ENCODE measurements at places on chromosomes 11 and 22. TPM values are rescaled to one million over a fixed set of nuclear protein-coding genes. Genes with fewer than 3 reads are reported as not detected.

DNA sequence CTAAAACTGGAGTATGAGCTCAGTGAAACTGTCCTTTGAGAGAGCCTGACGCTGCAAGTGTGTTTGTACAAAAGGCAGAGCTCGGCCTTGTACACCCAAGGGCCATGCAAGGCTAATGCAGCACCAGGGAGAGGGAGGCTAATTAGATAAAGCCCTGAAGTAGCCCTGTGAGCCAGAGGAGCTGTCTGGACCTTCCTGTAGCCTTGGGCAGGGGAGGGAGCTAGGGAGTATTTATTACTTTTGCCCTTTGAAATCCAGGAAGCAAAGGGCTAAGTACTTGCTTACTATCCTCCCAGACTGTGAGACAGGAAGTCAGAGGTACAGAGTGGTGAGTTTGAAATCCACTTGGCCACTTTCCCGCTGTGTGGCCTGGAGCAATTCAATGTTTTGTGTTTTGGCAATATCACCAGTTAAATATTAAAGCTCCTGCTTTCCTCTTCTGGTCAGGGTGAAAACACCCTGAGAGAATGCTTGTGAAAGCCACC, 10.2 kb upstream of the LDHA start:
- H3K36me3 ChIP-seq: no peaks in the 10 kb centered on the region
- no peaks in the 10 kb centered on the region for H3K27me3 ChIP-seq
- peak overlapping the region; percentile 99 for H3K27ac ChIP-seq

GRCh38 chr11:38530226-38530625, 1932.2 kb upstream of the RAG2 start:
- H3K36me3 ChIP-seq: no peaks in the 10 kb centered on the region
- no peak for DNase-seq
- no peaks in the 10 kb centered on the region for H3K27me3 ChIP-seq
- H3K4me3 ChIP-seq: no peak overlapping the region

The IL17REL gene
- total RNA-seq: not detected

- H3K4me3 ChIP-seq: no peak overlapping the region
- no peak overlapping the region for H3K27ac ChIP-seq
- DNase-seq: no peak
Measured at GRCh38 chr22:48491451-48491941, 1336.2 kb downstream of the BRD1 start.

The CSRP3 gene
- total RNA-seq: not detected

The HBG1 gene
- total RNA-seq: not detected

DNA sequence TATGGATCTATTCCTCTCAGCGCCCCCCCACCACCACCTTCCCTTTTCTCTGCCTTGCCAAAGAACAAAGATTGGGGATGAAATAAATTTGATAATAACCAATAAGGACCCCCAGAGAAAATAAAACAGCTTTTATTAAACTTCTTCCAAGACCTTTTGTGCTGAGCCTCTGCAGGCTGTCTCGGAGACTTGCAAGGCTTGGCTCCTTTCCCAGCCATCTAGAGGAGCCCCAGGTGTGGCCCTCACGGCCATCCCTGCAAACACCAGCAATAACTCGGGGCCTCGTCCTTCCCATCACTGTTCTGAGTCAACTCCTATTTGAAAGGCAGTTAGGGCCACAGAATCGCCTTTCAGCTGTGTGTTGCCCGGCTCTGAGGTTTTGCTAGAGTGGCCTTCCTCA, 51.2 kb upstream of the LMO1 start:
- no peak overlapping the region for H3K4me3 ChIP-seq
- no peaks in the 10 kb centered on the region for H3K4me1 ChIP-seq
- H3K36me3 ChIP-seq: no peaks in the 10 kb centered on the region

DNA sequence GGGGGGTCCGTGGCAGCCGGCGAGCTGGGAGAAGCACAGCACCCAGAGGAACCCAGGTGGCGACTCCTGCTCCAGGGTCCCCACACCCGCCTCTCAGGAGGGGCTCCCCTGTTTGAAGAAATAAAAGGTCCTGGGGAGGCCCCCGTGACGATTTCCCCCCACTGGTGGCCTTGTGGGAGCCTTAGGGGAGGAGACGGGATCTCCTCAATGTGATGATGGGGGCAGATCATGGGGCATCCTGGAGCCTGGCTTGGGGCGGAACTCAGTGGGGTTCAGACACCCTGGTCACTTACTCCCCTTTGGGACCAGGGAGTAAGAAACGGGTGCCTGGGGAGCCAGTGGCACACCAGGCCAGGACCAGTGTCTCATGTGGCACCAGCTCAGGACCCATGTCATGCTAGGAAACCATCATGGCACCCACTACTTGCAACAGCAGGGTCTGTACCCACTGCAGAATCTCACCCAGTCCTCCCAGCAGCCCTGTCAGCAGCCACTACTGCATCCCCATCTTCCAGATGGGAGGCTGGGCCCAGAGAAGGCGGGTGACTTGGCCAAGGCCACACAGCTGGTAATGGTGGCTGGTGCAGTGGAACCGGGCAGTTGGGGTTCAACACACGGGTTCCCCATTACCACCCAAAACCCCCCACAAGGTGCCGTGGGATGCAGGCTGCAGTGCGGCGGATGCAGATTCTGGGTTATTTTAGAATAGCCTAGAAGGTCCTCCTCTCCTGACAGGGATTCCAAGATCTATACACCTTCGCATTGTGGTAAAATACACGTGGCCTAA, 130.7 kb downstream of the CTTN start:
- H3K4me3 ChIP-seq: no peak overlapping the region
- no peak overlapping the region for H3K27ac ChIP-seq
- no peaks in the 10 kb centered on the region for H3K36me3 ChIP-seq
- DNase-seq: peak; percentile 54
- H3K27me3 ChIP-seq: peaks cover 7% of the 10 kb centered on the region
- H3K4me1 ChIP-seq: no peaks in the 10 kb centered on the region

DNA sequence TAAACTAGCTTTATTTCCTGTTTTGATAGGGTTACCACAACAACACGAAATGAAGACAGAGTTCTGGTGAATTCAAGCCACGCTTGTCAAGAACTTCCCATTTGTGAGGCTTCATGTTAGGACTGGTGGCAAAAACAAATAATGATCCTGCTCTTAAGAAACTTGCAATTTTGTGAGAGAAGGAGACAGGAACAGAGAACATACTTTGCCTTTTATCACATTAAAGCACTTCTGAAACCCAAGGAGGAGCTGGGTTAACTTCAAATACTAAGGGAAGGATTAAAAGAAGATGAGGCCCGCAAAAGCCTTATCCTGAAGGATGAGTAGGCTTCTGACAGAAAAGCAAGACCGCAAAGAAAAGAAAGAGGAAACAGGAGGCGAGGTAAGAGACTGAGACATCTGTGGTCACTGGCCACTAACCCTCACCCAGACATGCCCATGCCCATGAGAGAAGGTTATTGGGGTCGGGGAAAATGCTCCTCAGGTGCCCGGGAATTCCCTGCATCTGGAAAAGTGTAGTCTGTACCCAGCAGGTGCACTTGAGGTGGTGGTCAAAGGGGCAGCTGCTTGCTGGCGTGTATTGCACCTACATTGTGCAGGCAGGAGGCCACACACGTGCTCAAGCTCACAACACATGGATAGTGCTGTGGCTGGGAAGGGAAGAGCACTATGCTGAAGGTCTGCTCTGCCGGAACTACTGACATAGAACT, 50.5 kb downstream of the MAPK1 start:
- H3K27me3 ChIP-seq: no peaks in the 10 kb centered on the region
- peak; percentile 71 for DNase-seq
- peak overlapping the region; percentile 92 for H3K4me3 ChIP-seq
- peaks cover 63% of the 10 kb centered on the region for H3K4me1 ChIP-seq

DNA sequence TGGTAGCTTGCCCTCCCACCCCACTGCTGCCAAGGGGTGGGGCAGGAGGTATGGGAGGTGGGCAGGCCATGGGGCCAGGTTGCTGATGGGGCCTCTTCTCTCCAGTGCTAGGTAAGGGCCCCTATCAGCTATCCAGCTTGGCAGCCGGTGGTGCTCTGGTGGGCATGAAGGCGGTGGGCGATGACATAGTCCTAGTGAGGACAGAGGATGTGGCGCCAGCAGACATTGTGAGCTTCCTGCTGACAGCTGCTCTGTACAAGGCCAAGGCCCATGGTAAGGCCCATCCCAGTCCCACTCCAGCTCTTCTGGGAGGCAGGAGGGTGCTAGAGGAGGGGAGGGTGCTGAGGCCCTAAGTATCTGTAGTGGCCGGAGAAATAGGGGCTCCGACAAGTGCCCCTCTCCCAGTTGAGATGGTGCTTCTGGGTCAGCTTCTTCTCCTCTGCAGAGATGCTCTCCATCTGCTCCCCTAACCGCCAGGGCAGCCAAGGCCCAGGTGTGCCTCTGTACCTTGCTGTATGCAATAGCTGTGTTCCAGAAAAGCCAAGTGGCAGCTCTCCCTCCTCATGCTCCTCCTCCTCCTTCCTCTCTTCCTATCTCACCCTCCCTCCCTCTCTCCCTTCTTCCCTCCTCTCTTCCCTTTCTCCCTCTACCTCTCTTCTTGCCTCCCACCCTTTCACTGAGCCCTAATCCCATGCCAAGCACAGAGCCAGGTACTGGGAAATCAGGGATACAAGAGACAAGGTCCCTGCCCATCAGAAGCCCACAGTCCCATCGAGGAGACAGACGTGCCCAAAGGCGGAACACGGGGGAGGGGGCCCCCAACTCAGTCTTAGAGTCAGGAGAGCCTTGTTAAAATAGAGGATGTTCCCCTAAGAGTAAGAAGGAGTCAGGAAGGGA, 55.3 kb downstream of the OTOG start:
- H3K4me1 ChIP-seq: no peaks in the 10 kb centered on the region
- peaks cover 6% of the 10 kb centered on the region for H3K27me3 ChIP-seq
- H3K36me3 ChIP-seq: no peaks in the 10 kb centered on the region
- DNase-seq: no peak
- no peak overlapping the region for H3K27ac ChIP-seq
- H3K4me3 ChIP-seq: no peak overlapping the region

DNA sequence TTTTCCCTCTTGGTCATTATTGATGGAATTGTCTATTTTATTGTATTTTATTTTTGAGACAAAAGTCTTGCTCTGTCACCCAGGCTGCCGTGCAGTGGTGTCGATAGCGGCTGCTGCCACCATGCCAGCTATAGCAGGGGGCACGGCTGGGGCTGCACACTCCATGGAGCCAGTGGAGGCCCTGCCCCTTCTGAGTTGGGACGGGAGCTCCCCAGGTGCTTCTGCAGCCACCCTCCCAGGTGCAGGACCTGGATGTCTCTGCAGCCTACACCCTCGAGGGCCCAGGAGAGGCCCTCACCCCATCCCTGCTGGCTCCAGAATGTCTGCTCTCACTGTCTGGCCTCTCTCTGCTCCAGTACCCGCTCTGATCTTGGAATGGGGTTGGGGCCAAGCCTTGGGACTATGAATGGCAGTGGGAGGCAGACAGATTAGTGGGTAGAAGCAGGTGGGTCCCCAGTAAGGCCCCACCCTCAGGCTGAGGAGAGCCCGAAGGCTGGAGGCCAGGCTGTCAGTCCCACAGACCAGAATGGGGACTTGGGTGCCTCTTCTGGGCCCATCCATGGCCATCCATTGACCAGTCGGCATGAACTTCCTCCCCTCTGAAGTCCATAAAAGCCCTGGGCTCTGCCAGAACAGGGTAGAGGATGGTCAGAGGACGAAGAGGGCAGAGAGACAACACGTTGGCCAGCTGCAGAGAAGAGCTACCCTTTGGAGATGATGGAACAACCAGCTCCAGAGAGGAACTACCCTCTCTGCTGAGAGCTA, 49.6 kb upstream of the ATXN10 start:
- no peak overlapping the region for H3K4me3 ChIP-seq
- H3K27ac ChIP-seq: no peak overlapping the region
- H3K36me3 ChIP-seq: no peaks in the 10 kb centered on the region
- no peaks in the 10 kb centered on the region for H3K27me3 ChIP-seq
- peaks cover 6% of the 10 kb centered on the region for H3K4me1 ChIP-seq

The UCP2 gene
- 668 TPM for total RNA-seq

The CCDC81 gene
- 0.67 TPM for total RNA-seq

GRCh38 chr22:41966607-41967240, 2.5 kb upstream of the SEPTIN3 start:
- H3K36me3 ChIP-seq: no peaks in the 10 kb centered on the region
- peaks cover 7% of the 10 kb centered on the region for H3K4me1 ChIP-seq
- no peak for DNase-seq
- H3K27me3 ChIP-seq: peaks cover 2% of the 10 kb centered on the region
- H3K4me3 ChIP-seq: no peak overlapping the region

The DDT gene
- 97.4 TPM for total RNA-seq

DNA sequence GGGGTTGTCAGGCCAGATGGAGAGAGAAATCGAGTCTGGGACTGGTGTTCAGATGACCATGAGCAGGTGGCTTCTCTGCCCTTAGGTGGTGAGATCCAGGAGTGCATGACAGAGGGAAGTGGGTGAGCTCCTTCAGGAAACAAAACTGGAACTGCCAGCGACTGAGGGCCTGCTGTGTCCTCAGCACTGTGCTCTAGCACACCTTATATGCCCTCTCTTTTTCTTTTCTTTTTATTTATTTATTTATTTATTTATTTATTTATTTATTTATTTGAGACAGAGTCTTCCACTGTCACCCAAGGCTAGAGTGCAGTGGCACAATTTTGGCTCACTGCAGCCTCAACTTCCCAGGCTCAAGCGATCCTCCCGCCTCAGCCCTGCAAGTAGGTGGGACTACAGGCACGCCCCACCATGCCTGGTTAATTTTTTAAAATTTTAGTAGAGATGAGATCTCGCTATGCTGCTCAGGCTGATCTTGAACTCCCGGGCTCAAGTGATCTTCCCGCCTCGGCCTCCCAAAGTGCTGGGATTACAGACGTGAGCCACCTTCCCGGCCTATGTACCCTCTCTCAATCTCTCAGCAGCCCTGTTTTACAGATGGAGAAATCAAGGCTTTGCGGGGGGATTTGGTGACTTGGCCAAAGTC, 14.8 kb upstream of the RASD2 start:
- H3K36me3 ChIP-seq: no peaks in the 10 kb centered on the region
- no peak overlapping the region for H3K27ac ChIP-seq
- no peak overlapping the region for H3K4me3 ChIP-seq
- H3K4me1 ChIP-seq: no peaks in the 10 kb centered on the region
- peaks cover 12% of the 10 kb centered on the region for H3K27me3 ChIP-seq

GRCh38 chr11:1943977-1944376, 3.2 kb upstream of the MRPL23 start:
- no peak overlapping the region for H3K4me3 ChIP-seq
- H3K27me3 ChIP-seq: no peaks in the 10 kb centered on the region
- no peak for DNase-seq
- H3K36me3 ChIP-seq: no peaks in the 10 kb centered on the region

GRCh38 chr11:94100253-94100652, 28.4 kb upstream of the PANX1 start:
- H3K4me1 ChIP-seq: no peaks in the 10 kb centered on the region
- DNase-seq: no peak

Measured in natural killer cell treated with Interleukin-12 subunit alpha and Interleukin-12 subunit beta and Interleukin-15 and Interleukin-18, amount 100 ng/mL, for 72 hours (primary cell).